ENCODE measurements at places on chromosomes 12 and 14.

GRCh38 chr14:96098999-96099335 lies 59.8 kb downstream of the C14orf132 start:
- no peak for DNase-seq

GRCh38 chr12:16158050-16158449 lies 119.4 kb downstream of the SLC15A5 start:
- no peak for DNase-seq

GRCh38 chr14:104821229-104821945 lies 20.5 kb downstream of the ZBTB42 start:
- DNase-seq = no peak

- no peak for DNase-seq
These were observed 896 bp upstream of the CDKN1B start for GRCh38 chr12:12716151-12716792.

DNA sequence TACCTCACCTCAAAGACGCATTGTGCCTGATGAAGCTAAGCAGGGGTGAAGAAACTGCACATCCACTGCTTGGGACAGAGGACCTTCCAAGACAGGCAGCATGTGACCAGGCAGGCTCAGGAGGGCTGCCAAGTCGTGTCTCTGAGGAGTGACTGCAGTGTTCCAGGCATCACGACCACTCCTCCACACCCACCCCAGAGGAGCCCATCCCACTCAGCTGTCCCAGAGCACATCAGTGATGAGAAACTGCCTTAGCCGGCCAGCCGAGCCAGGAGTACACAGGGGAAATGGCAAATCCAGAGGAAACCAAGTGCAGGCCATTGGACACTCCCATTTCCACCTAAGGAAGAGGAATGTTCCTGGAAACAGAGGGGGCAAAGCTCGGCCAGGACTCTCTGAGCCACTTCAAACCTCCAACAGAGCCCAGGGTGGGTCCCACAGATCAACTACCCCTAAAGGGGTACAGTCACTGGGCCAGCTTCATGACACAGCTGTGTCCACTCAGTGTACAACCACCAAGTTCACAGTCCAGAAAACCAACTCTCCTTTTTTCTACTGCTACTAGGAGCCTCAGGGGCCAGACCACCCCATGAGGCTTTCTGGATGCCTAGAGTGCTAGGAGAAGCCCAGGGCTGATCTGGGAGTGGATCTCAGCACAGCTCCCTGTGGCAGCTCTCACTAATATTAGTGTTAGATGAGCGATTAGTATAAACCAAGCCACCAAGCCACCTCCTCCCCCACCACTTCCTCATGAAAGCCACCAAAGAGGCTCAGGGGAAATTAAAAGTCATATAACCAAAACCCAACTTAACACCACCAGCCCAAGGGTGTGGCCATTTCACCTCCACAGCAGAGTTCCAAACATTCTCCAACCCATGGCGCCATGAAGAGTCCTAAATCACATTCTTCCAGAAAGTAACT lies 15.4 kb downstream of the PXN start:
- DNase-seq = no peak

DNA sequence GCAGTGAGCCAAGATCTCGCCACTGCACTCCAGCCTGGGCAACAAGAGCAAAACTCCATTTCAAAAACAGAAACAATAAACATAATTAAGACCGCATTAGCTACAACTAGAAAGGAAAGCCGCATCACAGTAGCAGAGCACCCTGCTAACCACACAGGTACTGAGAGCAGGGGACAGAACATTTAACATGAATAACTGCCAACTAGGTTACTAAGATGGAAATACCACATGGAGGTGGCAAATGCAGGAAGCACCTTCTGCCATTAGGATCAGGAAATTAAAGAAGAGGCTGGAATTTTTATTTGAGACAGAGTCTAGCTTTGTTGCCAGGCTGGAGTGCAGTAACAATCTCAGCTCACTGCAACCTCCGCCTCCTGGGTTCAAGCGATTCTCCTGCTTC lies 41.9 kb downstream of the CDC42BPB start:
- peak; percentile 3 for DNase-seq

- no peak for DNase-seq
These were observed 15.6 kb downstream of the SYNE3 start for GRCh38 chr14:95500772-95501401.

- no peak for DNase-seq
These were observed 1.0 kb downstream of the ITGA7 start for GRCh38 chr12:55706568-55707218.

- peak; percentile 87 for DNase-seq
These were observed 37.9 kb downstream of the ISCA2 start for GRCh38 chr14:74531467-74531866.

- no peak for DNase-seq
These were observed 64.2 kb upstream of the TMCC3 start for GRCh38 chr12:94714378-94715114.

- DNase-seq = no peak
These were observed 49.4 kb downstream of the SLC8A3 start for GRCh38 chr14:70139384-70139783.

GRCh38 chr12:89829434-89829975 lies 120.9 kb upstream of the ATP2B1 start:
- DNase-seq = no peak

GRCh38 chr14:60215520-60216420 lies 33.3 kb upstream of the PPM1A start:
- no peak for DNase-seq

GRCh38 chr14:22915886-22916521 lies 2.9 kb downstream of the RBM23 start:
- no peak for DNase-seq

GRCh38 chr12:124254126-124254525 lies 40.8 kb upstream of the RFLNA start:
- no peak for DNase-seq

Measured in iPS-NIHi11 (cell line).